ENCODE measurements at places on chromosomes 2 and 18.

GRCh38 chr18:56390626-56391025 lies 247.8 kb downstream of the TXNL1 start:
- DNase-seq: no peak

DNA sequence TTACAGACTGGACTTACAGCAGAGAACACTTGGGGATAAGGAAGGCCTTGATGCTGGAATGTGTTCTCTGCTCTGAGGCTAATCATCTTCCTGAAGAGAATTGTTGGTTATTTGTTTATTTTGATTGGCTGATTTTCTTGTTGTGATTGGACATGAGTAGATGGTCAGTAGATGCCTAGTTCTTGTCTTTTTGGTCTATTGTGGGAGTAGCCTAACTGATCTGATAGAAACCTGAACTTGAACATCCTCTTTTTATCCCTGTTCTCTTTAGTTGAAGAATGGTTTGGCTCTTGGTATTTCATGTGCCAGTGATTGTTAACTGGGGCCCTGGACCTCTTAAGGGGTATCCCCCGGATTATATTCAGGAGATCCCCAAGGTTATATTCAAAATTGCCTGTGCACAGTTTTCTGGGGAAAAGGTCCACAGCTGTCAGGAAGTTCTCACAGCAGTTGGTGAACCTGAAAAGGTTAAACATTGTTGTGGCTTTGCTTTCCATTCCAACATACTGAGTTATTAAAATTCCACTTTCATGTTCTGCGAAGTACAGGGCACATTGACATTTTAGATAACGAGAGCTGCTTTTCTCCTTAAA lies 13.6 kb downstream of the TWSG1 start:
- DNase-seq: no peak

- no peak for DNase-seq
Observed at GRCh38 chr2:24814516-24814915, 21.3 kb downstream of the CENPO start.

DNA sequence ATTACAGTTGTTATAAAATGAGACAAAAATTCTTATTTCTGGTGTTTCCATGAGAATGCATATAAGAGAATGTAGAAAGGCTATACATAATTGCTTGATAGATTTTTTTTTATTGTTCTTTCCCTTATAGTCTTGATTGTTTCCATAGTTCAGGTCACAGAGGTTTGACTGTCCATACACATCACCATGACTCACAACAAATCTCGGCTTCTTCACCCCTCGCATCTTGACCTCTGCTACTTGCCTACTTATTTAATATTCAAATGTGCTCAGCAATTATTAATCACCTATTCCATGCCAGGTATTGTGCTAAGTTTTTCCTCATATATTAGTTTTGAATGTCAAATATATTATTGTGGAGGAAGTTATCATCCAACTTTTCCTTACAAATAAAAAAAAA lies 789.6 kb downstream of the RNF144A start:
- DNase-seq: no peak

GRCh38 chr2:27779417-27780055 lies 8.0 kb downstream of the MRPL33 start:
- no peak for DNase-seq

Data from activated T-helper 1 cell treated with anti-CD3 and anti-CD28 coated beads, Interleukin-2, amount 50 U/mL, for 16 hours (primary cell).